Right atrium auricular region (tissue), 2 donors: ENCODE measurements at places on chromosomes 7 and 10.

DNA sequence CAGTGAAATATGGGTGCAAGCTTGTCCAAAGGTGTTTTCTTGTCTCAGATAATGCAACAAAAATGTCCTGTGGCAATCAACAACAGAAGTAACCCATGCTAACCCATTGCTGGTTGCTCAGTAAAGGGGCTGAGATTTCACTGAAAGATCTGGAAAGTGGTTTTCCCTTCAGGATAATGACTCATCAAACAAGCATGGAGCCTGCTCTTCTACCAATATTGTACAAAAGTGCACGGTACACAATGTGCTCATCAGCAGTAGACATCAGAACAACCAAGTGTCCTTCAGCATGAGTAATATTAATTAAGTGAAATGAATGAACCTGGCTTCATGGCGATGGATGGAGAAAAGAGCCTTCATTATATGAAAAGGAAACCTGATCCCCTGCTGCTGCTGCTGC, 287.1 kb upstream of the NEBL start:
- DNase-seq, result no peak

GRCh38 chr7:22765609-22766008, 38.6 kb downstream of the IL6 start:
- no peak for DNase-seq

DNA sequence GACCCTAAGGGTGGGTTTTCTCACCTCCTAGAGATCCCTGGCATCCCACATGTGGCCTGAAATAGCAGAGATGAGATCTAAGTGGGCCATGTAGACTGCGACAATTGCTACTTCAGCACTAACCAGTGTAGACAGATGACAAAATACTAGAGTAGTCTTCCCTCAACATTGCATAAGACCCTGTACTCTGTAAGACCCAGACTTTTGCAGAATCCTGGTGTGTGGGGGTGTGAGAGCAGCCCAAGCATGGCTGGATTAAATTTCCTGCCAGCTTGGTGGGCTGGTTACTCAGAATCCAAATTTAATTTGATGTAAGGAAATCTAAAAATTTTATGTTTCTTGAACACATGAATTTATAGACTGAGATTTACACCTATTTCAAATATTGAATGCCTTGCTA, 88.3 kb downstream of the ZNF365 start:
- no peak for DNase-seq

DNA sequence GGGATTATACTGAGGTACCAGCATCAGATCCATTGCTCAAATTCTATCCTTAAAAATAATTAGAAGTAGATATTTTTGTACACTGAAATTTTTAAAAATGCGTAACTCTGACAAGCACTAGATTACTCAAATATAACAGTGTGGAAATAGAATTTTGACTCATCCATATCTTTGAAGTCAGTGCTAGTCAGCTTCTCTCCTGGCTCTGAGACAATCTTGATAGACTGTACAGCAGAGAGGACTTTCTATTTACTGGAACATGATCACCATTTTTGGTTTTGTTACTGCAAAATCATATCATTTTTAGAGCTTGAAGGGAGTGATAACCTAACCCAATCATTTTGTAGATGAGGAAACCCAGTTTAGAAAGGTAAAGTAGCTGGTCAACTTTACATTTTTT, 195.0 kb downstream of the MTERF1 start:
- DNase-seq, result no peak

DNA sequence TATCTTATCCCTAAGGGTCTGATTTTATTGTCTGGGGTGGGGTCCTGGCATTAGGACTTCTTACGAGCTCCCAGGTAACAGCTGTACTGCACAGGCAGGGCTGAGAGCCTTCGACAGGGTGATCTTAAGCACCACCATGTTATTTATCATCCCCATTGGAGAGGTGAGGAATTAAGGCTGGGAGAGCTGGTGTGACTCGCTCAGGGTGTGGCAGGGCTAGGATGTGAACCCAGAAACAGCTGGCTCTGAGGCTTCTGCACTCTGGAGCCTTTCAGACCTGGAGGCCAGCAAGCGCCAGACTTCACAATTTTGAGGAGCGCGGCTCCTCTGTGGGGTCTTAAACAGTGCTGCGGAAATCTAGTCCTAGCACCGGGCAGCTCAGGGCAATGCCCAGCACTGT, 27.4 kb upstream of the NDST2 start:
- no peak for DNase-seq

DNA sequence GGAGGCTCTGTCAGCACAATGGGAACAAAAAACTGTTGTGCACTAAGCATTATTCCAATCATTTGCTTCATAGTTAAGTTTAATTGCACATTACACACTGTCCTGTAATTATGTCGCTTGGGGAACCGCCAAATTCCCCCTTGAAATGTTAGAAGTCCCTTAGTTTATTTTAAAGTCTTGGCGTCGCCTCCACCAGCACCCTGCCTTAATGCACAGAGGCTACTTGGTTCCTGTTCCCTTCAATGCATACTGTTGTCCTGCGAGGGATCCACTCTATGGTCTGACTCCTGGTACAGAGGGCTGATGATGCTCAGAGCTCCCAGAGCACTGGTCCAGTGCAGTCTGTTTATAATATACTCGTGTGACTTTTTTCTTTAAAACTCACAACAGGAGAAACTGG, 330.7 kb downstream of the ELMO1 start:
- no peak for DNase-seq

DNA sequence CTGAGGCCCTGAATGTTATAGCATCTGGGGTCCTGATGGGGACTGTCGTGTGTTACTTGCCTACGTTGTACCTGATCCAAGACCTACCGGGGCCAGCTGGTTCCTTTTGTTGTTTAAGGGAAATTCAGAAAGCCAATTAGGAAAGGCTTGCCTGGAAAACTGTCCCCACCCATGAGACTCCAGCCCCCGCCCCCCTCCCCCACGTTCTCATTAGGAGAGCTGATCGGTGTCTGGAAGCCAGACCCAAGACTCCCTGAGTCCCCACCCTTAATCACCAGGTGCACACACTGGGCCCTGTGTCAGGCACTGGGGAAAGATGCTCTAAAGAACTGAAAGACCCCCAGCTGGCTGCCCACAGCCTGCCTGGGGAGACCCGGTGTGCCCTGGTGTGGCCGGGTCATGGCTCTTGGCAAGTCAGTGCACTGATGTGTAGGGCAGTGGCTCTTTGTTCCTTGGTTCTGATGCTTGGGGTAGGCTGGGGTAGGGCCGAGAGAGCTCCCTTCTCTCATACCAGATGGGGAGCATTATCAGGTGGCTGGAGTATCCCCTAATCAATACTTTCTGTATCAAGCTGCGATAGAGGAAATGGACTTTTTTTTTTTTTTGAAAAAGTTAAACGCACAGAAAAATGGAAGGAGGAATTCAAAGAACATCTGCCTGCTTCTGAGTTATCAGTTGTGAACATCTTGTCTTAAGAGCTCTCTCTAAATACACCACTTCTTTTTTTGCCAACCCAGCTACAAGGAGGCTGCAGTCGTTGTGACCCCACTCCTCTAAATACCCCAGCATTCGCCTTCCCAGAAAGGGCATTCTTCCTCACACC, 16.9 kb downstream of the TSPAN15 start:
- DNase-seq, result no peak

DNA sequence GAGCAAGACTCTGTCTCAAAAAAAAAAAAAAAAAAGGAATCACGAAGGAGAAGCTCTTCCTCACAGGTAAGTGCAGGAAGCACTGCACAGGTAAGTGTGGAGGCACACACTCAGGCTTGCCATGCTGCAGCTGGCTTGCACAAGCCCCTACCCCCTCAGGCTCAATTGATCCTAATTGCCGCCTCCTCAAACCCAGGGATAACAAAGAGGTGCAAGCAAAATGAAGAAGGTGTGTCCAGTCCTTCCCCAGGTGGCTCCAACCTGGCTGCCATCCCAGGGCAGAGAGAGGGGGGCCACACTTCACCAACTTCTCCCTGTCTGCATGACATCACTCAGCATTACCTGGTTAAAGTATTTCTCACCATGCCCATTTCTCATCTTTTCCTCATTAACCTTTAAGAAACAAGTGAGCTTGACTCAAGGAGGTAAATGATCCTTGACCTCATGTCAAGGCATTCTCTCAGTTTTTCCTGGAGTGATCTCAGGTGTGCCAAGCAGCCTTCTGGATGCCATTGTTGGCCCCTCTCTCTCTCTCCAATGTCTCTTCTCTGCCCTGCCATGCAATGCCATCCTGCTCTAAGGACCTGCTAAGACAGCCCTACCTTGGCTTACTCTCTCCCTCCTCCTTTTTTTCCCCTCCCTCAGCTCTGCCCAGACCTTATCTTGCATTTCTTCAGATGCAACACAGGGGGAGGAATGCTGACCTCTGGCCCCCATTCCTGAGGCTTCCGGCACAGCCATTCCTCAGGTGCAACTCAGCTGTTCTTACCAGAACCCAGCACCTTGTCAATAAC, 13.0 kb upstream of the TRPV6 start:
- DNase-seq, result no peak

DNA sequence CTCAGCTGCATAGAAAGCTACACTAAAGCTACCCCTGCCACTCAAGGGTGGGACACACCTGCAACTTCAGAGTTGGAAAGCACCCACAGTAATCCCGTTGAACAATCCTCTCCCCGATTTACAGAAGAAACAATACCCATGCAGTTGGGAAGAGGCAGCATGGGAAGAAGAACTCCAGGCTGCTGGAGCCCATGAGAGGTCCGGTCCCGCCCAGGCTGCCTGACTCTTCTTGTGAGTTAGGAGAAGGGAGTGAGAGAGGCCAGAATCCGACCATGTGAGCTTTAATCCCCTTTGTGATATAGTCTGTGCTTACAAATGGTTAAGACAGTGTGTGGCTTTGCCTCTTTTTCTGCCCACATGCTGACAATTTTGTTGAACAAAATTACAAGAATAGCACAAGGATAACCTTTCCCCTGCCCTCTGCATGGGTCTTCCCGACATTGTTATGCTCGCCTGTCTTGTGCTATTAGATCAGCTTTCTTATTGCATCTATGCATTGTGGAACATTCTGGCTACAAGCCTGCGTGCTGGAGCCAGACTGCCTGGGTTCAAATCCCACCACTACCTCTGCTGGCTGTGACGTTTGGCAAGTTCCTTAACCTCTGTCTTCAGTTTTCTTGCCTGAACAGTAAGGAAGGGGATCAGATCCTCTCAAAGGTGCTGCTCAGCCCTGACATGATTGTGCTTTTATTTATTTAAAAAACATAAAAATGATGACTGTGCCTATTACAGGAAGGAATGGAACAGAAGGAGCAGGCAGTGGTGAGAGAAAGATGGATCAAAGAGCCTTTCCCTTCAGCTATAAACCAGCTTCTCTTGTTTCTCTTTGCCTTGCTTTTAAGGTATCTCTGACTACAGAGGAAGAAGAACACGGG, 56.0 kb downstream of the BPGM start:
- DNase-seq, result no peak

DNA sequence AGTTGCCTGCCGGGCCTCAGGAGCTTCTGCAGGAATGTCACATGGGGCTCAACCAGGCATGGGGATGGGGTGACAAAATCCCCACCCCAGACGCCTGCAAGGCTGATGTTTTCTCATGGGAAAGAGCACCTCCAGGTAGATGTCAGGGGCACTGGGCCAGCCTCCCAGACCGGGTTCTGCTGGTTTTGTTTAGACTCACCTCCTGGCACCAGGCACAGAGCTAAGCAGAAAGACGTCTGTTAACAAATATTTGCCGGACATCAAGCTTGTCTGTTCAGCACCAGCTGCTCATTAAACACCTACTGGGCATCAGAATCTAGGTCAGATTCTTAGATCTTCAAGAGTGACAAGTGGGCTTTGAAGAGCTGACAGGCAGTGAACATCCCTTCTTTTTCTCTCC, 34.9 kb upstream of the TCERG1L start:
- DNase-seq, result no peak

DNA sequence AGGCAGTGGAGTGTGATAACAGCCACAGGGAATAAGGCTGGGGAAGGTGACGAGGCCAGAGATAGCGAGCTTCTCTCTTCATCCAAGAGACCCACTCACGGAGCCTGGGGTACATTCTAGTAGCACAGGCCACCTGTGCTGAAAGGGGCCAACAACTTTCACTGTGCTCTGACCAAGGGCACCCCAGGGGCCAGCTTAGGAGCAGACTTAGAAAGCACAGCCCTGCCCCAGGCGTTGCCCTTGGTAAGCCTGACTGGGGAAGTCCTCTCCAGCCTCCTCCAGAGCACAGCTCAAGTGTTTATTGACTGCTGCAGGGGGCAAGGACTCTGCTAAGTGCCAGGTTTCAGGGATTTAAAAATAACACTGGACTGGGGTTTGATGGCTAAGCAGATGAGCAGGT, 44.7 kb downstream of the EBF3 start:
- DNase-seq, result no peak

GRCh38 chr10:77405771-77406241, 231.8 kb downstream of the KCNMA1 start:
- DNase-seq, result no peak

DNA sequence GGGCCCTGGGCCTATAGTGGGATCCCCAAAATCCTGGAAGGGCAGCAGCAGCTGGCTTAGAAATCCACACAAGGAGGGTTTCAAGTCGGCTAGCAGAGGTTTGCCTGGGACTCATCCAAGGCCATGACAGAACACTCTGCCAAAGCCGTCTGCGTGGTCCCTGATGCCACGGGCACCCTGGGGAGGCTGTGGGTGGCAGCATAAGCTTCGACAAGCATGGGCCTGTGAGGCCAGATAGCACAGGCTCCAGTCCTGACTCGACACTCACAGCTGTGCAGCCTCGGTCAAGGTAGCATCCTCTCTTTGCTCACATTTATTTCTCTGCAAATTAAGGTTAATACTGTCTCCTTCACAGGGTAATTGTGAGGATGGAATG, 138.3 kb downstream of the JCAD start:
- DNase-seq, result no peak

DNA sequence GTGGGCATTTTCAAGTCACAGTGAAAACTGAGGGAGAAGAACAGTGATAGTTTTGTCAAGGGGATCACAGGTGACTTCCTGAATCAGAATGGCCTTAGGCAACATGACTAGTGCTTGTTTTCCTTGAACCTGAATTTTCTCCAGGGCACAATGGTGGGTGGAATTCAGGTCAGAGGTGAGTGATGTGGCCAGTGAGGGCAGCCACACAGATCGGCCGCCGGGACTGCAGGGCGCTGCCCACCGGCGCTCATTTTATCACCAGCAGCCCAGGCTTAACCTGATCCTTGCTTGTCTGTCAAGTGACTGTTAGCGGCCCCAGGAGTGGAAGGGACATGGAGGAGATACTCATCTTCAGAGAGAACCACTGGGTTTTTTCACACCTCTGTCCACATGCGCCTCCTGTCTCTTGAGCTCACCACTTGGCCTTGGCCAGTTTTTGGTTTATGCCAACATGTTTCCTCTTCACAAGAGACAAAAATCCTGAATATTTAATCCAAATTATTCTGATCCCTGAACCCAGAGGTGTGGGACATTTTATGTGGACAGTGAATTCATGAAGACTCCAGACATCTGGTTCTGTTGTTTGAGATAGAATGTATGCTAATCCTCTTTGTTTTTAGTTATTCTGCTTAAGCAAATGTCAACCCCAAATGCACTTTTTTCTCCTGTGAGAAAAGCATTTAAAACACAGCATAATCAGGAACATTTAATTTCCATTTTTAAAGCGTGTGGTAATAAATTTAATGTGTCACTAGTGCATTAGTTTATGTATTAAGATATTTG, 108.7 kb downstream of the DOCK1 start:
- DNase-seq, result no peak

DNA sequence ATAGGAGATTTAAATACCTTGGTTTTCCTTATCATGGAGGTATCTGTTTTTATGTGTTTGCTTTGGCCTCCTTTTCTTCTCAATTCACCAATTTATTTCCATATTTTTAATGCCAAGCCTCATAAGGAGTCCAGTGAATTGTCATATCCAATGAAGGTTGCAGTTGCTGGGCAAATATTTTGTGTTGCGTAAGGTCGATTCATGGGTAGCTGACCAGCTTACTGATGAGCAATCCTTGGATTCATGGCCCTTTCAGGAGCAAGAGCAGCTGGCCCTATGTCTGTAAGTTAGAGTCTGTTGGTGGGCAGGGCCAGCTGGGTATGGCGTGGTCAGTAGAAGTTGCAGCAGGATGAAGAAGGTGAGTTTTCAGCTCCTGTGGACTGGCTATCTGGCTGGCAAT, 182.9 kb downstream of the PFKFB3 start:
- no peak for DNase-seq
